ENCODE measurements at places on chromosomes 2 and 18.
A peak's percentile ranks its signal among the peaks of the same experiment; 100 is the strongest.

DNA sequence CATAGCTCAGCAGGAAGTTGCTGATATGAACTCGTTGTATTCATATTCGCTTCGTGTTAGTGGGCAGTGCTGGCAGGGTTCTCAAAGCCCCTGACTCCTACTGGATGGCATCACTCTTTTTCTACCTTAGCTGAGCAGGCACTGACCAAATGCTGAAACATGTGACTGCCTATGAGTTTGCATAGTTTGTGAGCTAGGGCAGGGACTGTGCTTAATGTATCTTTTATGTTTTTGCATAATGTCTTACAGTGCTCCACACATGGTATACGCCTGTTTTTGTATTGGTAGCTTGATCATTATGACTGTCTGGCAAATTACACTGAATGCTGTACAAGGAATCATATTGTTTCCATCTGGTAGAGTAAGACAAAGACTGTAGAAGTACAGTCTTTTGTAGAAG, 305.3 kb downstream of the PARD3B start:
- no peak for DNase-seq

- no peak for DNase-seq
Measured at GRCh38 chr18:47549021-47549540, 297.6 kb upstream of the SKOR2 start.

- no peak for DNase-seq
Measured at GRCh38 chr2:69781321-69782248, 39.7 kb downstream of the ANXA4 start.

GRCh38 chr2:9497017-9497416, 22.7 kb downstream of the IAH1 start:
- no peak for DNase-seq

GRCh38 chr2:98253461-98254070, 92.7 kb upstream of the CNGA3 start:
- DNase-seq, result no peak

DNA sequence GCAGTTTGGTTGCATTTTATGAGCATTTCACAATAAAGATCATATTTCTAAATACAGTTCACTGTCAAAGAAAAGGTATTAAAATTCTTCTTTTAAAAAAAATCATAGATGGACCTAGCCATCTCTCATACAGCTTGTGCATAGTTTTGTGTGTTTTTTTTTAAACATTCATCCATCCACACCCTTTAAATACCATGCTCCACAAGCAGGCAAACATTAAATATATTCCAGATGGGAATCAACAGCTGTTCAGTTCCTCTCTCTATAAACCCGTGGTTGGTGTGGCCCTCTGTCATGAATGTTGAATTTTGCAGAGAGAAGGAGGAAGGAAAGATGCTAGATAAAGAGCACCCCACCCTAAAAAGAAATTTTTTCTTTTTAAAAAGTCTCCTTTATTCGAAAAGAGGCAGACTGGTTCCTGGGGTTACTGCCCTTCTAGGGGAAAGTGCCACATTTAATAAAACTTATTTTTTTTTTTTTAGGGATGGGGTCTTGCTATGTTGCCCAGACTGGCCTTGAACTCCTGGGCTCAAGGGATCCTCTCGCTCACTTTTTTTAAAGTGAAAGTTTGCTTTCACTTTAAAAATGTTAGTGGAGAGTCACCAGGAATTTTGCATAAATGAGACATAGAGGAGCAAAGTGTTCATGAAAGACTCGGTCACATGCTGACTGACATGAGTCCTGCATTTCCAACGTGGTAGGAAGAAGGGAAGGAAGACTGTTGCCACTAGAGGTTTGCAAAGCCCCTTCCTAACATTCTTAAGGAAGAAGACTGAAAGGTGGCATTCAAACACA, 73.9 kb upstream of the LMAN1 start:
- no peak for DNase-seq

GRCh38 chr18:23943104-23943503, 71.5 kb upstream of the TTC39C start:
- peak; percentile 30 for DNase-seq

- no peak for DNase-seq
Measured at GRCh38 chr2:30293303-30293921, 62.1 kb downstream of the LBH start.

DNA sequence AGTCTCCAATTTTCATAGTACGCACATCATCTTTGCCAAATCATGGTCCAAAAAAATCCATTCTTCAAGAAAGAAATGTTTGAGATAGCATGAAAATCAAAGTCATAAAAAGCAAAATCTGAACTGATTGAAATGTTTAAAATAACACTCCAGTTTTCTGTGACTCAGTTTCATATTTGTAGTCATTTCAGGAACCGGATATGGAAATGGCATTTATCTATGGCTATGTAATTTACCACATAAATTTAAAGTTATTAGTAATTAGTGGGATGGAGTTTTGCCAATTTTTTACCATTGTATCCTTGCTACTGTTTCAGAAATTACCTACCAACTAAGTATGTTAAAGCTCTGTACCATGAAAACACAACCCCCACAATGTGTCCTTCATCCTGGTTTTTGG, 456.6 kb upstream of the ACVR2A start:
- DNase-seq, result no peak

- DNase-seq, result no peak
Measured at GRCh38 chr18:10131460-10132395, 217.9 kb downstream of the VAPA start.

DNA sequence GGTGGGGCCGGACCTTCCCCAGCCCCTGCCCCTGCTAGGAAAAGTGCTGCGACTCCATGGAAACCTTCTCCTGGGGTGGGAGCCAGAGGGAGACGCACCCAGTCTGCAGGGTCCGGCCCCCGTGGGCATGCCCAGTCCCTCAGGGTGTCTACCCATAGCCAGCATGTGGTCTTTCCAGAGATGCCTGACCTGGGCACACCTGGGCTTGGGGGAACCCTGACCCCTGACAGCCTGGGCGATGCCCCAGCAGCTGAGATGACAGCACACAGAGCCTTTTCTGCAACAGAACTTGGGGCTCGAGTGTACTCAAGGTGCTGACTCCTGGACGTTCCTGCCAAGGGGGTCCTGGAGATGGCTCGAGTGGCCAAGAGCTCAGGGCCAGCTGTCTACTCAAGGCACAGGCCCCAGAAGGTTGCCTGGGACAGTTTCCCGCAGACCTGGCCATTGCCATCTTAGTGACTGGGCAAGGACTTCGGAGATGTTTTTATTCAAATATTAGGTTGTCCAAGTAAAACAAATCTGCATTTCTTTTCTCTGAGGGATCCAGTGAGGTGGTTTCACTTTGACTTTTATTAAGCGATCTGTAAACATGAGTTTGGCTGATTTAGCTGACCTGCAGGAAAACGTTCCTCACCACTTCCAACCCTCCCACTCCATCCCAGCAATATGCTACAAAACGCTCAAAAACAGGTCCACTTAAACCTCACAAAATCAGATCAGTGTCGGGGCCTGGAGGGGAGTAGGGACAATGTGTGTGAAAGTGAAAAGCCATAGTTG, 228.0 kb downstream of the EIPR1 start:
- DNase-seq, result no peak

DNA sequence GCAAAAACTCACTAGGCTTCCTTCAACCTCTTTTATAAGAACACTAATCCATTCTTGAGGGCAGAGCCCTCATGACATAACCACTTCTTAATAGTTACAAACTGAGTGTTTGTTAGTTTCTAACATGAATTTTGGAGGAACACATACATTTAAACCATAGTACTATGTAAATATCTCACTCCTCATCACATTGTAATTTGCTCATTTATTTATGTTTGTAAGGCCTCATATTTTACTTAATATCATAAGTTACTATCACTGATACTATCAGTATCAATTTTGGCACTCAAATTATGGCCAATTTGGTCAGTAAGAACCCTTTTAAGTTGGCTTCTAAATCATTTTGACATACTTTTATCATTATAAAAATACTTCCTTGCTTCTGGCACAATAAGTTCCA, 603.1 kb downstream of the ZEB2 start:
- no peak for DNase-seq

DNA sequence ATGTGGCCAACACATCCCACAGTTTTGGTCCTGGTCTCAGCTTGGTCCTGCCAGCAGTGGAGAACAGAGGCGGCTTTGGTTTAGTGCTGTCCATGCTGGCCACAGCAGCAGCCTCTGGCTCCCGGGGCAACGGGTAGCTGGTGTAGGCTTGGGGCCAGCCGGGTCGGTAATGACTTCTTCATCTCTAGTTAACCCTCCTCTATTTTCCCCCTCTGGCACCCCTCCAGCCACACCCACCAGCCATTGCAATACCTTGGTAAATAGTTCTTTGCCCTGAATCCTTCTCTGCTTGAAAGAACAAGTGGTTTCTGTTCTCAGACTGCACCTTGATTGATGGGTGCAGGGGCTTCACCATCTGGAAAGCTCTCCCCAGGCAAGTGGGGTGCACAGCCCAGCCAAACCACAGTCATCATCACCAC, 31.7 kb upstream of the ZNF396 start:
- no peak for DNase-seq

GRCh38 chr2:42113452-42113851, 55.7 kb upstream of the EML4 start:
- no peak for DNase-seq

DNA sequence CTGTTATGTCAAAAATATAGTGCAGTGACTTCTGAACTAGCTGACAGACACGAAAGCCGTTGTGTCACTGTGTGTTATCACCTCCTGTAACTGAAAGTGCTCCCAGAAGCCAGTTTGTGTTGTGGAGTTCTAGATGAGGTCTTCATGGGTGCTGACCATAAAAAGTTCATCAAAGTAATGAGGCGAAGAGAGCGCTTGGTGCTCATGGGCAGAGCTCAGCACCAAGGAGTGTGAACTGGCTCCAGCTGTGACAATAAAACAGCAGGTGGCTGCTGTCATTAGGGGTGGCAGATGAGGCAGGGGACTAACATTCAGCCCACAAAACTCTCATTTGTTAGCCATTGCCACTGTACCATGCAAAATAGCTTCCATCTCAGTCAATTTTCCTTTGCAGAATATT, 151.1 kb downstream of the ZNF407 start:
- DNase-seq, result no peak

DNA sequence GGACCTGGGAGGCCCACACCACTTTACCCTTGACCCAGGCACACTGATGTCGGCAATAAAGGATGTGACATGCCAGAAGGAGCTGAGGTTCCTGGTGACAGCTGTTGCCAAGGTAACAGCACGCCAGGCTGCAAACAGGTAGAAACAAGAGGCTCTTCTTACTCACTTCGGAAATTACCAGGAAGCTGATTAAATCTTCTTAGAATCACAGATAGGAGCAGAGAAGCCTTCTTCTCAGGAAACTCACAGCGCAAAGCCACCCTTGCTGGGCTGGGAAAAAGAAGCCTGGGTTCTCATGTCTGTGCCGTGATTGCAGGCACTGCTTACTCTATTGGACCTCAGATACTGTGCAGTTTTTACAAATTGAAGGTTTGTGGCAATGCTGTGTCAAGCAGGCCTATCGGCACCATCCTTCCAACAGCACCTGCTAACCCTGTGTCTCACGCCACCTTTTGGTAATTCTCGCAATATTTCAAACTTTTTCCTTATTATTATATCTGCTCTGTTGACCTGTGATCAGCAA, 61.0 kb upstream of the TAF1B start:
- peak; percentile 71 for DNase-seq

- no peak for DNase-seq
Measured at GRCh38 chr18:70176537-70176936, 28.9 kb downstream of the RTTN start.

DNA sequence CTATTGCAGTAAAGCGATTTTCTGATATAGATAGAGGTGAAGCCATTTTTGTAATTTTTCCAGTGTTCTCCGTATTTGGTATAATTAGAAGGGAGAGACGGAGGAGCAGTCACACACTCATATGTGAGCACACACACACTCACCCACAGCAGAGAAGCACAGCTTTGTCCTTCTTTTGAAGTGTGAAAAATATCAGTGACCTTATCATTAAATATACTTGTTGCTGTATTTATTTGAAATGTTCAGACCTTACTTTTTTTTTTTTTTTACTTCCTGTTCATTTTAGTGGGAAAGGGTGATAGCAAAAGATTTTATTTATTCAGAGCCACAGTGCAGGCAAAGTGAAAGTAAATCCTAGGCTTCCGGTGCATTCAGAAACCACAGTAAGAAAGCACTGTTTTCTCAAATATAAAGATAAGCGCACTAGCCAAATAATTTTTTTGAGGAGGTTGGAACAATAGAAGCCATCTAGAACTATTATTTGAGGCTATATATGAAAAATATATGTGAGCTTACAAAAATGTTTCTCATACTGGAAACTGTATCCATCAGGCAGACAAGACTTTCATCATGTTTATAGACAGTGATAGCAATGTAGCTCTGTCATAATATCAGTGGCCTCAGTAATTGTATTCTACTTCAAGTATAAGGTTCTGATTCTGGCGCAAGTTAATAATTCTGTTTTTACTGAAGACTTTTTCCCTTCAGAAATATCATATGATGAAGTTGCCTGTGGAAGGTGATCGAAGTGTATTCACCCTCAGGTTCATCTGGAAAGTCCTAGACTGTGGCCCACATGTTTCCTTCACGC, 37.2 kb downstream of the TSHZ1 start:
- DNase-seq, result no peak

GRCh38 chr2:118835746-118836410, 11.6 kb downstream of the EN1 start:
- DNase-seq, result no peak

GRCh38 chr2:33212151-33212550, 264.3 kb upstream of the RASGRP3 start:
- no peak for DNase-seq

DNA sequence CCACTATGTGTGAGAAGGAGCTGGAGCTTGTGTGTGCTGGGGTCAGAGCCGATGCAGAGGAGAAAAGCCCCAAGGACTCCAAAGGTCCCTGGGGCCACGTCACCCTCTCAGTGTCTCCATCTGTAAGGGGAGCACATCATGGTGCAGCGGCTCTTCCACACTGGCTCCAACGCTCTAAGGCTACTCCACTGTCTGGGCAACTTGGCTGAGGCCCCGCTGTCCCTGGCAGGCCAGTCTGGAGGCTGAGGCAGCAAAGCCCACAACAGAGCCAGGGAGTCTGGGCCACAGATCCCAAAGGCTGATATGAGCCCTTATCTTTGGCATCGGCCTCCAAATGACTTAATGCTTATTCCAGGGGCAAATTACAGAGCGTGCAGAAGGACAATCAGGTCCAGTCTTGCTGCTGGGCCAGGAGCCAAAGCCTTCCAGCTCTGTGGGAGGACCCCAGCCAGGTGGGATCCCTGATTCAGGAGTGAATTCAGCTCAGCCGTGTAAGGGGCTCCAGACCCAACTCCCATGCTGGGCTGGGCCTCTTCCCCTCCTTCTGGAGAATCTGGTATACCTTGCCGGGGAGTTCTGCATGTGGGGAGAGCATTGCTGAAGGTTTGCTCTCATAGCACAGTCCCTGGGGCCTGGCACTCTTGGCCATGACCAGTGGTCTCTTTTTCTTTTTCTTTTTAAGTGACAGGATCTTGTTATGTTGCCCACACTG, 1.8 kb upstream of the DUSP2 start:
- DNase-seq, result no peak

GRCh38 chr18:70382017-70382416, 93.2 kb downstream of the SOCS6 start:
- DNase-seq, result no peak
